Activated naive CD4-positive, alpha-beta T cell treated with anti-CD3 and anti-CD28 coated beads for 36 hours (primary cell): ENCODE measurements at places on chromosomes 6 and 20.
A peak's percentile ranks its signal among the peaks of the same experiment; 100 is the strongest.

GRCh38 chr6:21478883-21479539 lies 114.5 kb upstream of the SOX4 start:
- DNase-seq, result no peak

- DNase-seq, result no peak
These were observed 505.3 kb downstream of the MMUT start for GRCh38 chr6:48957781-48958180.

- DNase-seq, result peak; percentile 73
These were observed 48.6 kb downstream of the SLC2A10 start for GRCh38 chr20:46757754-46758678.

- DNase-seq, result no peak
These were observed 24.3 kb upstream of the IER3 start for GRCh38 chr6:30768634-30769087.

GRCh38 chr20:50680105-50680960 lies 11.0 kb downstream of the RIPOR3 start:
- no peak for DNase-seq

- no peak for DNase-seq
These were observed 125.7 kb upstream of the ARID1B start for GRCh38 chr6:156651486-156651885.

DNA sequence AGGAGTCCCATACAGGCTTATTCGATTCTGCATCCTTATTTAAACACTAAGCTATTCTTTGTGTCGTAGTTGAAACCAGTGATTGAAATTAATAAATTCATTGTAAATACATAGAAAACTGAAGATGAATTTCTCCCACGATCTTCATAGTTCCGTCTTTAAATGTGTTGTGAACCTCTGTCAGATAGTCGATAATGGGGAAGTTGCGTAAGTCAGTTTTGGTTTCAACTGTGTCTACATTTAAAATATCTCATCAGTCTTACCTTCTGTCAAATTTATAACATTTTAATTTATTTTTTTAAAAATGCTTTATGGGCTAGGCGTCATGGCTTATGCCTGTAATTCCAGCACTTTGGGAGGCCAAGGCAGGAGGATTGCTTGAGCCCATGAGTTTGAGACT lies 12.7 kb downstream of the STX11 start:
- DNase-seq, result no peak

GRCh38 chr6:166342349-166343149 lies at the start of gene SFT2D1:
Gene SFT2D1, minus strand, starts transcription at chr6:166342545. Its CDS starts 64 bp downstream, at chr6:166342481.
- peak; percentile 74 for DNase-seq

- DNase-seq, result no peak
These were observed 150.8 kb downstream of the CDC5L start for GRCh38 chr6:44538131-44538806.

GRCh38 chr20:17902531-17903083 lies 66.0 kb downstream of the SNX5 start:
- no peak for DNase-seq

DNA sequence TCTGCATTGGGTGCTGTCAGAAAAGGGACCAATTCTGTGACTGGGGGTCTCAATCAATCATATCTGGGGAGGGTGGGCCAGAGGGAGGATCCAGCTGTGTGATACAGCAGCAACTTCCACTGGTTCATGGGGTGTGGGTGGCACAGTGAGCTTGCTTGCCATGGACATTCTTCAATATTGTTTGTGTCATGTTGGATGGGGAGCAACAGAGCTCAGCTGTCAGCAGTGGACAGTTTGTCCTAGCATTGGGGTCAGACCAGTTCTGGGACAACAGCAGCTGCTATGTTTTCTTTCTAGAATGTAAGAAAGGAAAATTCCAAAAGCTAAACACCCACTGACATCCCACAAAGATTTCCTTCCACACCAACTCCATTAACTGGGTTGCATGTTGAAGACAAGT lies 221.9 kb upstream of the CDH4 start:
- DNase-seq, result no peak

GRCh38 chr6:33963136-33963750 lies 159.4 kb upstream of the MLN start:
- DNase-seq, result no peak

DNA sequence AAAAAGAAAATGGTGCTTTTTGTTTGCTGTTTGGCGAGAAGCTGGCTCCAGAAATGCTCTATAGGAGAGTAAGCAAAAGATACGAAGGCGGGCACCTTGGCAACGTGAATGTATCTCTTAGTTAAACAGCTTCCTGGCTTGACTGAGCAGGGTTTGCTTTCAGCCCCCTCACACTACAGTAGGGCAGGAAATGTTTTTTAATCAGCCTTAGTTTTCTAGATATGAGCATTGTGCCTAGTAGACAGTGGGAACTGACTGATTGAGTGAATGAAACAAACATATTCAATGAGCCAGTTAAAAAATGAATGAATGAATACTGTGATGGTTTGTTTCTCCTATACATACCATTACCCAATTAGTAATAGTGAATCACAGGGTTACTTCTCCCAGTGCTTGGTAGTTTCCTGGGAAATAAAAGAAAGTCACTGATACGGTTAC lies 19.9 kb downstream of the CAP2 start:
- DNase-seq, result no peak

DNA sequence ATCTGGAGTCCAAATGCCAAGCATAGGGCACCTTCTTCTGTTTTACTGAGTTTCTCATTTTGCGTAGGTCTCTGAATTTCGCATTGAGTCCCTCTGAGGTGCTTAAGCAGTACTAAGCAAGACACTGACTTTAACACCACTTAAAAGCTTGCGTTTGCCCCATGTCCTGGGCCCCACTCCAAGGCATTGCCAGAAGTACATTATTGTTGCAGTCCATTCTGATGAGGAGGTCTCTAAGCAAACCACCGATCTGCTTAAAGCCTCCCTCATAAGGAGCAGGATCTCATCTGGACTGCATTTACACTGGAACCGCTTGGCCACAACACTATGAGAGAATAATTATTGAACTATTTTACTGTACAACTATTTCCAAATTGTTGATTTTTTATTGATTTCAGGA lies 16.3 kb downstream of the BMP2 start:
- DNase-seq, result no peak

GRCh38 chr6:107020239-107020638 lies 7.8 kb upstream of the MTRES1 start:
- DNase-seq, result no peak
